Effector memory CD4-positive, alpha-beta T cell (primary cell): ENCODE measurements at places on chromosomes 7 and 10.
A peak's percentile ranks its signal among the peaks of the same experiment; 100 is the strongest.

DNA sequence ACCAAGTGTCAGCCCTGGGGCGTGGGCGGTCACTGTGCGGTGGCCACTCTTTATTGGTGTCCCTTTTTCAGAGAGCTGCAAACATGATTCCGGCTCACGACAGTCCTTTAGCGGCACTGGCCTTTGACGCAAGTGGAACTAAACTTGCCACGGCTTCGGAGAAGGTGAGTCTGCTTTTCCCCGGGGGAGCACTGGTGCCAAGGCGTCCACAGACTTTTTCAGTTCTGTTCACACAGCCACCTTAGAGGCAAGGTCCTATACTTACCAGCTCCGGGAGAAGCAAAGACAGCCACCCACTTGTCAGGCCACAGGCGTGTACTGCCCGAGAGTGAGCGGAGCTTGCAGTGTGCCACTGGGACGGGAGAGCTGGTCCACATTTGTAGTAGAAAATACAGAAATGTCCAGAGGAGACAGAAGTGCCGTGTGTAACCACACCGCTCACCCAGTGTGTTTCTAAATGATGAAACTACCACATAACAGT is 27.9 kb downstream of the WIPI2 start:
- no peak for DNase-seq

DNA sequence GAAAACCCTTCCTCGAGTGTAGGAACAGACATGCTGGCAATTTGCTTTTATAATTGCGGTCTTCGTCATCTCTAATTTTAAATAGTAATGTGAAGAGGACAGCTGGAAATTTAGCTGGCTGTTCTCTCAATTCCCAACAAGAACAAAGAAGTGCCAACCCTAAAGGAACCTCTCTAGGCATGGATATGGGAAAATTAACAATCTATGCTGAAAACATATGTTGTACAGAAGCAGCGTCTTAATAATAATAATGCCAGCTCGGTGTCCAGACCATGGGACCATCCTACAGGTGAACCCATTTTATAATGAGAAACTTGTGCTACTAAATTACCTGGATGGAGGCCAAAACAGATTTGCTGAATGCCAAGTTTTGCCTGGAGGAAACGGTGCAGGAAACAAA is 641.4 kb upstream of the MGMT start:
- no peak for DNase-seq

- DNase-seq, result no peak
Measured at GRCh38 chr10:73799899-73800559, 11.4 kb downstream of the NDST2 start.

GRCh38 chr10:110516815-110517492 is 19.2 kb downstream of the DUSP5 start:
- DNase-seq, result no peak

DNA sequence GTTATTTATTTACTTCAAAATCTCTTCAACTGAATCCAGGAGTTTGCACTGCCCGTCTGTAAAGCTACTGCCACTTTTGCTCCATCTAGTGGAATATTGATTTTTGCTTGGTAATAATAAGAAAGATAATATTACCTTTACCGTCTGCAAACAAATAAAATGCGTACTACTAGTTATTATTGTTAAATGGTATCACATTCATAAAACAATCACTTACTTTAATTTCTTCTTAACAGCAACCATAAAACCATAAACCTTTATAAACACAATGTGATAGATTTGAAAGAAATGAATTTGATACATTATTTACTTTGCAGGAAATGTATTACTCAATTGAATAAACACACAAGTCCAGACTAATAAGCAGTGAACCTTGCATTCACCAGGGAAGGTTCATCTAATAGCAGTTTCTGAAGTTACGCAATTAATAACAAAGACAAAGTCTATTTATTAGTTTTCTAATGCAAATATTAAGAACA is 6.4 kb downstream of the AGMO start:
- no peak for DNase-seq

DNA sequence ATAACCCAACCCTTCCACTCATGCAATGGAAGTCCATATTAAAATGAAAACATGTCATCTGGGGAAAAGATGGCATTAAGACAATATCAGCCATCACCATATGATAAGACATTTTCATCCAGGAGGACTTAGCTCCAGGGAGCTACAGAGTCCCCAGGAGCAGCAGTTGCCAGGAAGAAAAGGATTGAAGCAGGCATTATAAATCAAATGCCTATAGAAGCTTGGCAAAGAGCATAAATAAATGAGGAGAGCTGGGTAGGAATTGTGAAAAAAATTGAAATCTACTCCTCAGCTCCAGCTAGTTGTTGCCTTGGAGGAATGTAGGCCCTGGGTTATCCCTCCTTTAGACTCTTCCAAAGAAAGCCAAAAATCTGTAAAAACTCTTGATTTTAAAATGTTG is 42.5 kb downstream of the FAM13C start:
- no peak for DNase-seq

- DNase-seq, result no peak
Measured at GRCh38 chr10:14294347-14295059, 36.2 kb downstream of the FRMD4A start.

DNA sequence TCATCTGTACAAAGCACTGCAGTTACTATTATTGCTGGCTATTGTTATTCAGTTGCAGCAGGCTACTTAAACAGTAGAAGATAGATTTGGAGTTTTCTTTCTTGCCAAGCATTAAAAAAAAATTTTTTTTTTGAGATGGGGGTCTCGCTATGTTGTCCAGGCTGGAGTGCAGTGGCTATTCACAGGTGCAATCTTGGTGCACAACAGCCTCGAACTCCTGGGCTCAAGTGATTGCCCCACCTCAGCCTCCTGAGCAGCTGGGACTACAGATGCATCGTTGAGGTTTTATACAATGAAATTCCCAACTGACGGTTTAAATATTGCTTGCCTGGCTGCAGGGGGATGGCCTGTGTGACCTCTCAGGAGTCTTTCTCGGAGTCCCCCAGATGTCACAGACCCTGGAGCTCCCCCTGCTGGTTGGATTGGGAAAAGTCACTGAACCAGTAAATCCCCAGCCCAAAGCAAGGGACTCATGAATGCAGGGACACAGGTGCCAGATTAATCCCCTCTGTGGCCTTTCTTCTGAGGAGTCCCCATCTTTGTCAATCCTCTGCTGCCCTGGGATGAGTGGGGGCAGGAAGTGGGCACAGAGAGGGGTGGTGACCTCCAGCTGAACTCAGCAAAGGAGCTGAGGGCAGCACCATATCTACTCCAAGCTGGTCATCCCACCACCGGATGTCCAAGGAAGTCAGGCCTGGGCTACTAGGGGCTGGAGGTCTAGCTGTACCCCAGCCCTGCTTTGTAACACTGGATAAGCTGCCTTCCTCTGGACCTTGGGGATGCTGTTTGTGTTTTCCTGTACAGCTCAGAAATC is 149.6 kb downstream of the C10orf105 start:
- DNase-seq, result peak; percentile 52

DNA sequence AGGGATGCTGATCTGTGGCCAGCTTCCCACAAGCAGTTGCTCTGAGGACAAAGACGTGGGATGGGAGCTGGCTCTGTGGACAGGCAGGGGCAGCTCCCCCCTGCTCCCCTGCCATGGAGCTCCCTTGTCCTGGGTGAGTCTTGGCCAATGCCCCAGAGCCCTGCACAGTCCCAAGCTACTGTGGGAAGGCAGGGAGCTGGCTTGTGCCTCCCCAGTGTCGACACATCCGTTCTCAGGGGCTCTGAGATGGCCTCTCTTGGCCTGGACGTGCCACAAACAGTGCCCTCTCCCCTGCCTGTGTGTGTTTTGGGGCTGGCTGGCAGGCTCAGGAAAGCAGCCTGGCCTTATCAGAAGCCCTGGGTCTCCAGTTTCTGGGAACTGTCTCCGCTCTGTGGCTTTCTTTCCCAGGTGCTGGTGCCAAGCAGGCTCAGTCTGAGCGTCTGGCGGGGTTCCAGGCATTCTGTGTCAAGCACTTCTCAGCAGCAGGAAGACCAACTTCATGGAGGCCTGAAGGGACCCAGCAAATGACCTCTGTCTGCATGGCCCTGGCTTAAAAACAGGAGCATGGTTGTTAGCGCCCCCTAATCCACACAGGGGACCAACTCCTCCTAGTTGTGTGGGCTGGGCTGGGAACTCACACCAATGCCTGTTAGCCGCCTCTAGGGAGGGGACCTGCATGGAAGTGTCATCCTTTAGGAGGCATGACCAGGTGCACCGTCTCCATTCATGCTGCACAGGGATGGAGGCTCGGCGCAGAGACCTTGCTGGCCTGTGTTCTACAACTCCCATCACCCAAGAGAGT is 375.2 kb downstream of the RPS24 start:
- DNase-seq, result no peak

DNA sequence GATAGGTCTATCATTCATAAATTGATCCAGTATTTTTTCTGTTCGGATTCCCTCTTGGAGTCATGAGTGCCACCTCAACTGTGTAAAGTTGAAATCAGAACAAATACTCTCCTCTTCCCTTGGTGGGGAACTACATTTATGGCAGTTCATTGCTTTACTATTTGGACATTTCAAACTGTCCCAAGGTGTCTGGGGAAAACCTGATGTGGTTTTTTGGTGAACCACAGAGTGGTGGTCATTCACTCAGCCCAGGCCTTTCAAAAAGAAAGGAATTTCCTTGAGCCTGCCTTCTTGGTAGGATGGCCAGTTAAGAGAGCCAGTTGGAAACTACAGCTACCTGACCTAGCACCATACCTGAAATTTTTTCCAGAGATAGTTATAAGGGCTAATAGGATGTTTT is 59.0 kb downstream of the ABCB1 start:
- DNase-seq, result no peak

GRCh38 chr10:48634198-48634983 is 29.5 kb upstream of the ARHGAP22 start:
- no peak for DNase-seq

- no peak for DNase-seq
Measured at GRCh38 chr10:70917226-70917625, 28.9 kb upstream of the PCBD1 start.

- no peak for DNase-seq
Measured at GRCh38 chr10:71621231-71622153, 98.1 kb downstream of the C10orf105 start.

- DNase-seq, result no peak
Measured at GRCh38 chr7:7261863-7262262, 79.5 kb downstream of the C1GALT1 start.

GRCh38 chr10:74206746-74207145 is 55.7 kb downstream of the ADK start:
- DNase-seq, result no peak

GRCh38 chr10:43122826-43123225 is 15.4 kb upstream of the CSGALNACT2 start:
- DNase-seq, result no peak

GRCh38 chr10:132371641-132372081 is 25.3 kb upstream of the PWWP2B start:
- DNase-seq, result no peak

DNA sequence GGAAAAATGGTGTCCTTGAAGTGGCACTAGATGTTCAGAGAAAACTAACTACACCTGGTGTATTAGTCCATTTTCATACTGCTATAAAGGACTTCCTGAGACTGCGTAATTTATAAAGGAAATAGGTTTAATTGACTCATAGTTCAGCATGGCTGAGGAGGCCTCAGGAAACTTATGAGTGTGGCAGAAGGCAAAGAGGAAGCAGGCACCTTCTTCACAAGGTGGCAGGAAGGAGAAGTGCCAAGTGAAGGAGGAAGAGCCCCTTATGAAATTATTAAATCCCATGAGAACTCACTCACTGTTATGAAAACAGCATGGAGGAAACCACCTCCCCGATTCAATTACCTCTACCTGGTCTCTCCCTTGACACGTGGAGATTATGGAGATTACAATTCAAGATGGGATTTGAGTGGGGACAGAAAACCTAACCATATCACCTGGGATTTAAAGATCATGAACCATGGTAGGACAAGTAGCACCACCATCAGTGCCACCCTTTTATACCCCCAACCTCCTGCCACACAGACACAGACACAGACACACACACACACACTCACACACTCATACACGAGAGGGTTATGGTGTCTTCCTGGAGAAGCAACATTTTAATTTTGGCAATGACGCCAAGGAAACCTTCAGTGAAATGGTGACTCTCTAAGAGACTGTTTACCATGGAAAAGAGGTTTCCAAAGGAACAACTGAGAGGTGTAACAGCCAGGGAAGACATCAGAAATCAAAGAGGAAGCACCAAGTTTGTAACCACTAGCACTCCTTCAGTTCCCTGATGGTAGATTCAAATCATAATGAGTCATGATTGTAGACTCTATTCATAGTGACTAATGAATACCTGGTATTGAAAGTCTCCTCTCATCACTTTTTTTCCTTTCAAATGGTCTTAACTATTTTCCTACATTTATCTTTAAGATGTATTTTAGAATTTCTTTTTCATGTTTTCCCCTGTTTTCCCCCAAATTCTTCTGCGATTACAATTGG is 41.8 kb upstream of the WNT16 start:
- DNase-seq, result no peak

DNA sequence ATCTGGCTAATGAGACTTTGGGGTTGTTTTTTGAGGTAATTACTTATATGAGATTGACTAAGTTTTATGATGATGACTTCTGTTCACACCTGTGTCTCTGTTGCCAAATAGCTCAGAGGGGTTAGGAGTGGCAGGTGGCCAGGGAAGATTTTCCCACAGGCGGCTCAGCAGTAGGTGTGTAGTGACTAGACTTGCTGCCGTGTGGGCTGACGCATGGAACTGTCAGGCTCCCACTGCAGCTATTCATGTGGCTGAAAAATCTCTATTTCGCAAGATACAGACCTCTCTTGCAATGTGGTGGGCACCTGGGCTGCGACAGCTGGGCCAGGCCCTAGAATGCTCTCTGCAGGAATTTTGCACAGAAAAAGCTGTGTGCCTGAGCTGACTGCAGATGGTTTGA is 1.4 kb downstream of the CPA4 start:
- no peak for DNase-seq

DNA sequence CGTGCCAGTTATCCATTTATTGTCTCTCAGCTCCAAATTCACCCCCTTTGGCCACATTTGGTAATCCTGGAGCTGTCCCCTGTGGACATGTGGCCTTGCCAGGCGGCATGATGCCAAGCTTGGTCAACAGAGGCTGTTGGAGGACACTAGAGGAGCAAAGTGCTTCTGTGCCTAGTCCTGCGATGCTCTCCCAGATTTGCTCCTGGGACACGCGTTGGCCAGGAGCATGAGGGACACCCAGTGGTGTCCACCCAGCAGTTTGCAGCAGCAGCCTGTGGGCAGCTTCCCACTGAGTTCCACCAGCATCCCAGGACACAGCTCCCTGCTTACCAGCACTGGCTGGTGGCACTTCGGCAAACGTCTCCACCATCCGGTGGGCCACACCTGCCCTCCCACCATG is 55.5 kb upstream of the STEAP1B start:
- no peak for DNase-seq

DNA sequence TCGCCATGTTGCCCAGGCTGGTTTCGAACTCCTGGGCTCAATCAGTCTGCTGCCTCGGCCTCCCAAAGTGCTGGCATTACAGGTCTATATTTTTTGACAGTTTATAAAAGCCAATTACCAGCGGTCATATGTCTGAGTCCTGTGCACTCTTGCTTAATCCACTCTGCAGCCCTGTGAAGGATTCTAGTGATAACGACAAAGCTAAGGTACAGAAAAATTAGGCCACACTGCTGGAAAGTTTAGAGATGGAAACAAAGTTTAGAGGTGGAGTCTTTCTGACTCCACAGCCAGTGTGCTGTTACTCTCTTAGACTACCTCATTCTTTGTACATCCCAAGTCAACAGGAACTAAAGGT is 707 bp downstream of the PTER start:
- no peak for DNase-seq
